ENCODE measurements at places on chromosomes 6 and 20. TPM values are rescaled to one million over a fixed set of nuclear protein-coding genes. Genes with fewer than 3 reads are reported as not detected.

DNA sequence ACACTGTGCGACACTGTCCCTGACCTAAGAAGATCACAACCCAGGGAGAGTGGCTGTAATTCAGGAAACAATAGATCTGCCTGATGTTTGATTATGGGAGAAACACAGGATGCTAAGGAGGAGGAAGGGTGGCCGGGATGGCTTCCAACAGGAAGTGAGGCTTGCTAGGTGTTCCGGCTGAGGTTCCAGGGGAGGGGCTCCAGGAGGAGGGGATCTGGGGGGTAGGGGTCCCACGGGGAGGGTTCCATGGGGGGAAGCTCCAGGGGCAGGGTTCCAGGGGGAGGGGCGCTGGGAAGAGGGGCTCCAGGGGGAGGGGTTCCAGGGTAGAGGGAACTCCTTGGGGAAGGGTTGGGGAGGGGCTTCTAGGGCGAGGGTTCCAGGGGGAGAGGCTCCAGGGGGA, 48.6 kb downstream of the DAAM2 start:
- H3K4me1 ChIP-seq = no peaks in the 10 kb centered on the region
- no peak overlapping the region for H3K27ac ChIP-seq
- no peaks in the 10 kb centered on the region for H3K36me3 ChIP-seq
- H3K4me3 ChIP-seq = no peak overlapping the region
- no peaks in the 10 kb centered on the region for H3K27me3 ChIP-seq

DNA sequence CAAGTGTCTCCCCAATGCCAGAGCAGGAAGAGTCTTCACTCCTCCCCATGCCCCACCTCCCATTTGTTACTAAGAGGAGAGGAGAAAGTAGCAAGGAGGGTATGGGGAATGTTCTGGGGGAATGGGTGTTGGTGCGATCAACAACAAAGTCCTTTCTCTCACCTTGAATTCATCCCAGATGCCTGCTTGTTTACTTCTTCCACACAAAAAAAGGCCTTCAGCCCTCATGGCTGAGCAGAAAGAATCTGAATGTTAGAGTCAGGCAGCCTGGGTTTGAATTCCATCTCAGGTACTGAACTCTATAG, 9.9 kb downstream of the MOG start:
- H3K4me3 ChIP-seq = no peak overlapping the region
- DNase-seq = no peak
- H3K27ac ChIP-seq = no peak overlapping the region
- H3K27me3 ChIP-seq = peaks cover 42% of the 10 kb centered on the region
- no peaks in the 10 kb centered on the region for H3K4me1 ChIP-seq

- DNase-seq = peak; percentile 23
- peaks cover 6% of the 10 kb centered on the region for H3K36me3 ChIP-seq
- peak overlapping the region; percentile 85 for H3K27ac ChIP-seq
- H3K27me3 ChIP-seq = peaks cover 85% of the 10 kb centered on the region
- H3K4me3 ChIP-seq = peak overlapping the region; percentile 21
These were observed 2.7 kb downstream of the SLC32A1 start for GRCh38 chr20:38726804-38727606.

DNA sequence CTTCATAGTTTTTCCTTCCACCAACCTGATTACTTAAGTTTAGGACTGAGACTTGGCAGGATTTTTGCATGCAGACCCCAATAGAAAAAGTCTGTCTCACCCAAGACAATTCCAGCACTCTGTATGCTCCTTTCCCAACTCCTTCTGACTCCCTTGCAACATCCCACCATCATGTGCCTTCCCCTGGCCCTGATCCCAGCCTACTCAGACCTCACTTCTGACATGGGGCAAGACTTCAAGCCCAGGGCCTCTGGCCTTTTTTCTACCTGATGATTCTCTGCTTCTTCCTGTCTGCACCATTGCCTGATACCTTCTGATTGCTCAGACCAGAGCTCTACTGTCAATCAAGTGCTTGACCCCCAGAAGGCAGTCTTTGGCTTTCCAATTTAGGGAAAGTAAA, 96.6 kb downstream of the HAO1 start:
- H3K27ac ChIP-seq = no peak overlapping the region
- H3K36me3 ChIP-seq = no peaks in the 10 kb centered on the region
- H3K4me1 ChIP-seq = no peaks in the 10 kb centered on the region
- DNase-seq = no peak
- no peak overlapping the region for H3K4me3 ChIP-seq

DNA sequence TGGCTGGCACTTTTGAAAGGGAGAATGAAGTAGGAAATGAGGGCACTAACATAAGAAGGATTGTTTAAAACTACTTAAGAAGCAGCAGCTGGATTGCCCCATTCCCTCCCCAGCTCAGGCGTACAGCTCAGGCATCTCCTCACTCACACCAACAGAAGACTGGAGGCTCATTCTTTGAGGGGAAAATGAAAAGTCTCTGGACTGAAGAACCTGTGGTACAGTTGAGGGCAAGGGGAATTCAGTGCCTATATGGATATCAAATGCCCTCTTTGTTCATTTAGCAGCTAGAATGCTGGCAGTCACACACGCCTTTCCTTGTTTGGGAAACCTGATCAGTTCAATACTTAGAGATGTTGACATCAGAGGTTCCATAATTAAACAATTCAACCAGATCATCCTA, 502.1 kb upstream of the SOX4 start:
- no peaks in the 10 kb centered on the region for H3K27me3 ChIP-seq
- DNase-seq = no peak
- H3K4me1 ChIP-seq = no peaks in the 10 kb centered on the region
- H3K4me3 ChIP-seq = no peak overlapping the region

Gene ARMH2
- 1.8 TPM for total RNA-seq

DNA sequence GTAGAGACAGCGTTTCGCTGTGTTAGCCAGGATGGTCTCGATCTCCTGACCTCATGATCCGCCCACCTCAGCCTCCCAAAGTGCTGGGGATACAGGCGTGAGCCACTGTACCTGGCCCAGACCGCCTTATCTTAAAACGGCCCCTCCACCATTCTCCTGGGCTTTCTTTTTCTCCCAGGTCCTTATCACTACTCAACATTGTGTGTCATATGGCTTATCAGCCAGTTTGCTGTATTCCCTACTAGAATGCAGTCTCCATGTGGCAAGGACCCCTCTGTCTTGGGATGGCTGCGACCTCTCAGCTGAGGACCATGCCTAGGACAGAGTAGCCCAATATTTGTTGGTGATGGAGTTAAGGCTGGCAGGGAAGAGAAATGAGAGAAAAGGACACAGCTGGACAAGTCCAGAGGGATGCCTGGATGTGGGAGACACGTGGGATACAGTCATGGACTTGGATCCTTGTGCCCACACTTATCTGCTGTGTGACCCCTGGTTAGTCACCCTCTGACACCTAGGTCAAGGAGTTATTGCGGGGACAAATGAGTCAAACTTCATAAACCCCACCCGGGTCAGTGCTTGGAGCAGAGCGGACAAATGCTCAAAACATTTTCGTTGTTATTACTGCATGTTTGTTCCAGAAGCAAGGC, 24.0 kb downstream of the ADA start:
- no peak overlapping the region for H3K4me3 ChIP-seq
- no peak overlapping the region for H3K27ac ChIP-seq
- no peak for DNase-seq
- H3K36me3 ChIP-seq = peaks cover 63% of the 10 kb centered on the region

DNA sequence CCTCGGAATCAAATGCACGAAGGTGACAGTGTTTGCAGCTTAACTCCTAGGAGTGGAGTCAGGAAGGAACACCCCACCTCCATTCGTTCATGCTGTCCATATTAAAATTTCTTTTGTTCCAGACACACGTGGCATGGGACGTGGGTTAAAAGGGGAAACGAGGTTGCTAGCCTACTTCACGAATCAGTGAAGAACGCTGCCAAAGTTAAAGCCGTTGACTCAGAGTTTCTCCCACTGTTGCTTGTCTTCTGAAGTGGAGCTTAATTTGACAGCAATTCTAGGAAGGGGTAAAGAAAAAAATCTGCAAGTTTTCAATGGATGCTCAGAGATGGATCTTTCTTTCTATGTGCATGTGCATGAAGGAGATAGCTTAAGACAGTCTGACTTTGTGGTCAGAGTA, 499.1 kb downstream of the CD83 start:
- no peak overlapping the region for H3K27ac ChIP-seq
- H3K36me3 ChIP-seq = peaks cover 1% of the 10 kb centered on the region
- no peak overlapping the region for H3K4me3 ChIP-seq
- H3K27me3 ChIP-seq = peaks cover 2% of the 10 kb centered on the region
- H3K4me1 ChIP-seq = peaks cover 14% of the 10 kb centered on the region
